Neural crest cell (in vitro differentiated cells): ENCODE measurements at places on chromosomes 12 and 14. TPM values are rescaled to one million over a fixed set of nuclear protein-coding genes. Genes with fewer than 3 reads are reported as not detected.

DNA sequence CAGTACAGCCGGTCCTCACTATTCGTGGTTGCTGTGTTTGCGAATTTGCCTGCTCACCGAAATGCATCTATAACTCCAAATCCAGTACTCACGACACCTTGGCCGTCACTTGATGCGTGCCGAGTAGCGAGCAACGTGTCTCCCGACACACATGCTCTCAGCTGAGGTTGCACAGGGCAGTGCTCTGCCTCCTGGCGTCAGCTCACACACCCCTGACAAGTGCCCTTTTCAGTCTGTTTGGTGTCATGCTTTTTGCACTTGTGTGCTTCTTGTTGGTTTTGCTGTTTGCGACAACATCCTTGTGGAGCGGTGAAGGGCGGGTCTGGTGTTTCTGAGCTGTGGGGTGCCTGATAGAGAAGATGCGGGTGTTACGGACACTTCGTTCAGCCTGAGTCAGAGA lies 110.4 kb upstream of the RFLNA start:
- no peaks in the 10 kb centered on the region for H3K36me3 ChIP-seq
- peaks cover 36% of the 10 kb centered on the region for H3K4me1 ChIP-seq
- no peak overlapping the region for H3K27ac ChIP-seq
- DNase-seq, result no peak

GRCh38 chr14:29815016-29815674 lies 112.5 kb downstream of the PRKD1 start:
- no peak for DNase-seq
- no peak overlapping the region for H3K27ac ChIP-seq
- no peaks in the 10 kb centered on the region for H3K4me1 ChIP-seq
- no peak overlapping the region for H3K4me3 ChIP-seq
- H3K36me3 ChIP-seq, result peaks cover 6% of the 10 kb centered on the region
- H3K27me3 ChIP-seq, result no peaks in the 10 kb centered on the region

DNA sequence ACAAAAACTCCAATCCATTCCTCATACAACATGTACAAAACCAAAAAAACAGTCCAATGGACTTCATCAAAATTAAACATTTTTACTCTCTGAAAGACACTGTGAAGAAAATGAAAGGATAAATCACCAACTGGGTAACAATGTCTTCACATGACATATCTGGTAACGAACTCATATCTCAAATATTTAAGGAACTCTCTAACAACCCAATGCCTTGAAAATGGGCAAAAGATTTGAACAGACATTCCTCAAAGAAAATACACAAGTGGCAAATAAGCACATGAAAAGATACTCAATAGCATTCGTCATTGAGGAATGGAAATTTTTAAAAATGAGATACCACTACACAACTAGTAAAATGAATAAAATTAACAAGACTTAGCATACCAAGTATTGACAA lies 198.7 kb upstream of the RASSF8 start:
- DNase-seq, result no peak
- no peak overlapping the region for H3K4me3 ChIP-seq
- no peak overlapping the region for H3K27ac ChIP-seq
- no peaks in the 10 kb centered on the region for H3K27me3 ChIP-seq

- H3K27ac ChIP-seq, result no peak overlapping the region
- H3K36me3 ChIP-seq, result no peaks in the 10 kb centered on the region
- no peak overlapping the region for H3K4me3 ChIP-seq
Measured at GRCh38 chr12:52741375-52742195, 35.6 kb downstream of the KRT76 start.

DNA sequence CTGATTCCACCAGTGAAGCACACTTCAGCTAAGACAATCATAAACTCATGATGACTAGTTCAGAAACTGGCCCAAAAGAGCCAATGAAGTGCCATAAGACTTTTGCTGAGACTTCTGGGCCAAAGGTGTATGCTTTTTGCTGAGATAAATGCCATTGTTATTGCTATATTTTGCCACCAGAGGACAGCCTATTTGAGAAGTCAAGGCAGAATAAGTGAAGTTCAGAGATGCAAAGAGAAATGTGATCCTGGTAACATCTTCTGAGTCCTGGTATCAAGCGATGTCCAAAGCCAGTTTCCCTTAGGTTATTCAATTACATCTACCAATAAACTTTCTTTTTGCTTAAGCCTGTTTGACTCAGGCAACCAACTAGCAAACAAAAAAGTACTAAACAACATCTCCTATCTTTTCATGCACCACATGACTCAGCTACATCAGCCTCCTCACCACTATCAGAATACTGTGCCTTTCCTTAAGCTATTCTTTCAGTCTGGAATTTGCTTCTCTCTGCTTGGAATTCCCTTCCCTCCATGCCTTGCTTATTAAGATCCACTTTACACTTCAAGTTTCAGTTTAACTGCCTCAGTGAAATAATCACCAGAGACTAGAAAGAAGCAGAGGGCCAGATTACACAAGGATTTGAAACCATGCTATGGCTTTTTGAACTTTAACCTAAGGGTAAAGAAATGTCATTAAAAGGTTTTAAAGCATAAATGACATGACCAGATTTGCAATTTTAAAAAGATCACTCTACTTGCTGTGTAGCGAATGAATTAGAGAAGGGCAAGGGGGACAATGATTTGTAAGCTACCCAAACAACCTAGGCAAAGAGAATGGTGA lies 14.0 kb downstream of the CRY1 start:
- DNase-seq, result no peak
- H3K27me3 ChIP-seq, result no peaks in the 10 kb centered on the region
- peaks cover 12% of the 10 kb centered on the region for H3K36me3 ChIP-seq
- H3K4me3 ChIP-seq, result no peak overlapping the region

DNA sequence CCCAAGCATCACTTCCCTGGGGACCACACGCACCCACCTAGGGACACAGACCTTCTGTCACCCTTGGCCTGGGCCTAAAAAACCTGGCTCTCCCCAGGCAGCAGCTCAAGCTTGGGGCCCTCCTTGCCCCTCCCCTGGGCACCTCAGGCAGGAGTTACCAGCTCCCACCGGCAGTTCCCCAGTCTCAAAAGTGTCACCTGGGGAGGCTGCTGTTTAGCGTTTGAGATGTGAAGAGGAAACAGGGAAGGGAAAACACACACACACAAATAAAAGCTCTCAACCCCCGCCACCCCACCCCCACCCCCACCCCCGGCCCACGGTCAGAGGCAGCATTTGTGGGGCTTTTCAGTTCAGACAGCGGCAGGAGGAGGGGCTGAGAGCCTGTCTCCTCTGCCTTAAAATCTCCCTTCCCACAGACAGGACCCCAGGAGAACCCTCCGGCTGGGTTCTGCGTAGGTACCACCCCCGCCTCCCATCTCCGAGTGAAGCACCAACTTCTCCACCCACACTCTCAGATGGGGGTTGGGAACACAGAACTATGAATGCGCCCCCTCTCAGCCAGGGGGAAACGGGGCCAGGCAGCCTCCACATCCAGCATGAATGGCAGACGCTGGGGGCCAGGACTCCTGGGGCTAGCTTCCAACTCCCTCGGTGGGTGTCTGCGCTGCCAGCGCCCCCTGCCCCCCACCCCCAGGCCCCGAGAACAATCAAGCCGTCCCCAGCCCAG lies 3.0 kb downstream of the NCOR2 start:
- peaks cover 49% of the 10 kb centered on the region for H3K4me1 ChIP-seq
- H3K4me3 ChIP-seq, result peak overlapping the region; percentile 41
- peaks cover 1% of the 10 kb centered on the region for H3K36me3 ChIP-seq
- no peak for DNase-seq
- H3K27me3 ChIP-seq, result peaks cover 2% of the 10 kb centered on the region
- H3K27ac ChIP-seq, result no peak overlapping the region

DNA sequence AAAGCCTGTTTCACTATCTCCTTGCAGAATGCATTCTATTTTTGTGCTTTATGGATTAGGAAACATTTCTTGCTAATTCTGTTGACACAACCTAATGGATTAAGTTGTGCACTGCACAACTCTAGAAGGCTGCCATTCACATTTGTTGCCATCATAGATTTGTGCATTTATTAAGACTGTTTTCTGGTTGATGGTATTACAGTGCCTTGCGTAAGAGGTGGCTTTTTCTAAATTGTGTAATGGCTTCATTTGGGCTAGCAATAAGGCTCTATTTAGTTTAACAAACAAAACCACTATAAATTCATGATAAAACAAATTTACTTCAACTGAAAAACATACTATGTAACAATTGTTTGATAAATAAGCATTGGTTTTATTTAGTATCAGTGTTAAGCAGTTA lies 175.9 kb downstream of the TRHDE start:
- H3K4me1 ChIP-seq, result peaks cover 15% of the 10 kb centered on the region
- no peak overlapping the region for H3K4me3 ChIP-seq
- no peaks in the 10 kb centered on the region for H3K27me3 ChIP-seq

DNA sequence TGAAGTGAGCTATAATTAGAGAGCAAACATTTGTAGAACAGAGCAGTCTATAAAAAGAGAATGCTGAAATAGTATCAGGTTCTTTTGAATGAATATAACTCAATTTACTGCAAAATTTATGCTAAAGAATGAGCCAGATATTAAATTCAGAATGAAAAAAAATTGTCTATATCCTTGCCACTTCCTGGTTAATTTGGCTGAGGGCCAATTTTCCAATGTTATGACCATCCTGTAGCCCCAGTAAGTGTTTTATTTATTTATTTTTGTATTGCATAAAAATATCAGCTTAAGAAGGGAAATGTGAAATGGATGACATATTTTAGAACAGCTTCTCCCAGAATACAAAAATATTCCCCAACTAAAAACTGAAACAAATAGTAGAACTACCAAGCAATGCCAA lies 263.4 kb downstream of the SOX5 start:
- peaks cover 24% of the 10 kb centered on the region for H3K4me1 ChIP-seq
- H3K27ac ChIP-seq, result no peak overlapping the region
- DNase-seq, result no peak

DNA sequence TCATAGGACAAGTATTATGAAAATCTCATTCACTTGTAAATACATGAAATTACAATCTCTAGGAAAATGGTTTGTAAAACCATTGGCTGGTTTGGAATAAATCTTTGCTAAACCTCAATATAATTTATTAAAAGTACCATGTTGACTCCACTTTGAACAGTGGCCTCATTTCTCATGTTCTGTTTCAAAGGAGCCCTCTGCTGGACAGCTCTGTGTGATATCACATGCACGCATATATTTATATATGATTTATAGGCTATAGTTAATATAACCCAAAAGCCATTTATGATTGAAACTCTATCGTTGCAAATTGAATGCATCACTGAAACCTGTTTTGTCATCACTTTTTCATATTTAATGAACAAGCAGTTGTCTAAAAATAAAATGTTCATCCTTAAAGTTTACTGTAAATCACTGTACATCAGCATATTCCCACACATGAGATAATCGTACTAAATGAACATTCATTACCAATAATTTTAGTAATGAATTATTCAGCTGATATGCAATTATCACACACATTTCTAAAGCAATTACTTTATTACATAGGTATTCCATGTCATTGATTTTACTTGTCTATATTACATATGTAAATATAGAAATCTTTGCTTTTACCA lies 493.8 kb downstream of the NPAS3 start:
- no peaks in the 10 kb centered on the region for H3K27me3 ChIP-seq
- no peak overlapping the region for H3K27ac ChIP-seq
- no peak overlapping the region for H3K4me3 ChIP-seq
- peaks cover 3% of the 10 kb centered on the region for H3K36me3 ChIP-seq
- DNase-seq, result no peak
- peaks cover 16% of the 10 kb centered on the region for H3K4me1 ChIP-seq

DNA sequence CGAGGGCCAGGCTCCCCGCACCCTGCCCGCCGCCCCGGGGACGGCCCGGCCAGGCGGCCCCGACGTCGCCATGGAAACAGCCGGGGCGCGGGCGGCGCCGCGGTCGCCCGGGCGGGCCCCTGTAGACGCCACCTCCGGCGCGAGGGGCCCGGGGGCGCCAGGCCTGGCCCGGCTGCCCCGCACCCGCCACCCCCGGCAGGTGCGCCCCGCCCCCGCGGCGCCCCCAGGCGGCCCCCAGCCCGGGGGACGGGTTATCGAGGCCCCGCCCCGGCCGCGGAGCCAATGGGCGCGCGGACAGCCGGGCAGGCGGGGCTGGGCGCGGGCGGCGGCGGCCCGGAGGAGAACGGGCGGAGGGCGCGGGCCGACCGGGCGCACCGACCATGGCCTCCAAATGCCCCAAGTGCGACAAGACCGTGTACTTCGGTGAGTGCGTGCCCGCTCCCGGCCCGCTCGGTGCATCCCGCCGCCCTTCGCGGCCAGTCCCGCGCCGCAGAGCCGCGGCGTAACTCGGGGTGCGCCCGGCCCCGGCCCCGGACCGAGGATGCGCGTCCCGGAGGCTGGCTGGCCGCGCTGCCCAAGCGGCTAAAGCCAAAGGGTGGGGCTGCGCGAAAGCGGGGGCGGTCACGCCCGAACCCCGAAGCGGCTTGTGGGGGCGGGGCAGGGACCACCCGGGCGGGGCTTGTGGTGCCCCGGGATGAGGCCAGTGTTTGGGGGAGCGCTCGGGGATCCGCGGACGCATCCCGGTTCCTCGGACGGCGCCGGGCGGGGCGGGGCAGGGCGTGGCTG lies at the start of gene CRIP2:
Gene CRIP2 (plus strand): TSS at position 339 of the 786 bp plus-strand sequence. CDS start 42 bp downstream, at position 381.
- H3K36me3 ChIP-seq, result no peaks in the 10 kb centered on the region
- DNase-seq, result no peak
- H3K27me3 ChIP-seq, result peaks cover 16% of the 10 kb centered on the region
- H3K4me1 ChIP-seq, result no peaks in the 10 kb centered on the region

- H3K27me3 ChIP-seq, result no peaks in the 10 kb centered on the region
- H3K36me3 ChIP-seq, result no peaks in the 10 kb centered on the region
- DNase-seq, result no peak
- H3K4me1 ChIP-seq, result peaks cover 42% of the 10 kb centered on the region
- peak overlapping the region; percentile 9 for H3K27ac ChIP-seq
- H3K4me3 ChIP-seq, result peak overlapping the region; percentile 5
Measured at GRCh38 chr14:85319998-85320630, 209.8 kb upstream of the FLRT2 start.

DNA sequence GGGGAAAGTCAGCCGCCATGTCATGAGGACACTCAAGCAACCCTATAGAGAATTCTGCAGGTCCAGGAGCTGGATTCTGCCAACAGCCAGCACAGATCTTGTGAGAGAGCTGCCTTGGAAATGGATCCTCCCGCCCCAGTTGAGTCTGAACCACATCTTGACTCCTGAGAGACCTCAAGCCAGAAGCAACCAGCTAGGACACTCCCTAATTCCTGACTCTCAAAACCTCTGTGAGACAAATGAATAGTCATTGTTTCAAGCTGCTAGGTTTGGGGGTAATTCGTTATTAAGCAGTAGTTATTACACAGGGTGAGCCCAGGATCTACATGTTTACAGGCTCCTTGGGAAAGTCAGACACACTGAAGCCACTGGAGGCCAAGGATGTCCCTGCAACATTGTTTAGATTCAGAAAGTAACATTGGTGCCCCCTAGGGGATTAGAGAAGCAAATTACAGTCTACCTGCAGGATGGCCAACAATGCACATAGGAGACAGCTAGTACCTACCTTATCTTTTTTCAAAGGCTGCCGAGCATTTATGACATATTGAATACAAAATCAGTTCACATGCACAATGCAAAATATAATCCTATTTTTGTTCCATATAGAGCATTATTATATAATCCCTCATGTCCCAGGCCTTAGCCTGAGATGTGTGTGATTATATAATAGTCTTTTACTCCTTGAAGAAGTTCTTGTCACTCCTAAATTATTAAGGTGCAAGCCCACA lies 57.9 kb upstream of the FICD start:
- peaks cover 52% of the 10 kb centered on the region for H3K27me3 ChIP-seq
- DNase-seq, result peak; percentile 5
- H3K36me3 ChIP-seq, result no peaks in the 10 kb centered on the region
- H3K4me1 ChIP-seq, result no peaks in the 10 kb centered on the region

GRCh38 chr12:20150835-20151422 lies 217.4 kb upstream of the PDE3A start:
- H3K4me1 ChIP-seq, result no peaks in the 10 kb centered on the region
- H3K36me3 ChIP-seq, result no peaks in the 10 kb centered on the region
- H3K4me3 ChIP-seq, result no peak overlapping the region
- no peak overlapping the region for H3K27ac ChIP-seq
- no peak for DNase-seq

MIP gene
- not detected in 2 replicates for total RNA-seq
